ENCODE measurements at places on chromosomes 2 and 18. TPM values are rescaled to one million over a fixed set of nuclear protein-coding genes. Genes with fewer than 3 reads are reported as not detected.

The ACKR3 gene
- total RNA-seq: 1.6 TPM

The CD8A gene
- 0.34 TPM for total RNA-seq

GRCh38 chr18:44464398-44465180 lies 216.1 kb upstream of the SETBP1 start:
- no peak for DNase-seq

DNA sequence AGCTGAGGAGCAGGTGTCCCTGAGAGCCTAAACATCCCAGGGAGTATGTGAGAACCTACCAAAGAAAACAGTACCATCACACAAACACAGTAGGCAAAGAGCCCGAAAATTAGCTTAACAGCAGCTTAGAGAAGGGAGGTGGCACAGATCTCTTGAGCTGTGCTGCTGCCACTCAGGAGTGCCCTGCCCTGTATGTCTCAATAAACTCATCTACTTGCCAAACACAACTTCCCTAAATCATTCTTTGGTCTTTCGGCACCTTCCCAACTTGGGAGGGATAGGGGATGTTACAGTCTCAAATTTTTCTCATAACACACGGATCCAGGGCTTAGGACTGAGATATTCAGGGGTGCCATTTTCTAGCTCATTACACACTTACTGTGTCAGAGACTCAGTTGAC lies 45.3 kb upstream of the C1D start:
- no peak for DNase-seq

DNA sequence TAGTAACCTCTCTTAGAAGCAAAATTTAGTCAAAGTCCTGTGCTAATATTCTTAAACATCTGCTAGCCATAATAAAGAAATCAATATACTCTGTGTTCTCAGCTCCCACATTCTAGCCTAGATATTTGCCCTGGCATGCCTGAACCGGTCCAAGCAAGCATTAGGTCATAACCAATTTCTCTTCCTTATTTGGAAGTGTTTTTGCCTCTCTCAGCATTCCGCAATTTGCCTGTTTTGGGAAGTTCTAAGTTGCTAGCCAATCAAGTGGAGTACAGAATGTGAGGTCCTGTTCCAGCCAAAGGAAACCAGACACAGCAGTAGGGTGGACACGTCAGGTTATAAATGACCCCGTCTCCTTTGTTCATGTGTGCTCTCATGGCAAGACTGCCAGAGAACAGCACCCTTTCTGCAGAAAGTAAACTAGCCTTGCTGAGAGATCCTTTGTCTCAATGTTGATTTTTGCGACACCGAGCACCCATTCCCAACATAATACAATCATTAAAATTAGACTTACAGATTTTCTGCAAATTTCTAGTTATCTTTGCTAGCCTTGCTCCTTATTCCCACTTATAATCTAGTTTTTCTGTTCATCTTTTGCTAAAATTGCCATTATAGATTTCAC lies 13.0 kb upstream of the SULT1C4 start:
- no peak for DNase-seq

The CSRNP3 gene
- total RNA-seq: 14.7 TPM

DNA sequence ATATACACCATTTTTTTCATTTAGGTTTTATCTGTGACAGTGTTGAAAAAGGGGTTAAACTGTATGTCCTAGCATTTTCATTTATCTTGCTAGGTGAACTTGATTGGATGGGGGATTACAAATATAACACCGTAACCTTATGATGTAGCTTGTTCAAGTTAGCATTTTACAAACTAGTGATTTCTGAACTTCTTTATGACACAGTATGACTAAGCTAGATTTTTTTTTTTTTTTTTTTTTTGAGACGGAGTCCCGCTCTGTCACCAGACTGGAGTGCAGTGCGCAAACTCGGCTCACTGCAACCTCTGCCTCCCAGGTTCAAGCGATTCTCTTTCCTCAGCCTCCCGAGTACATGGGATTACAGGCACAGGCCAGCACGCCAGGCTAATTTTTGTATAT lies 47.1 kb downstream of the KCMF1 start:
- DNase-seq: no peak
